Thoracic aorta (tissue), 2 donors: ENCODE measurements at places on chromosomes 3 and 15.

GRCh38 chr15:92583096-92584034 is 72.2 kb downstream of the FAM174B start:
- DNase-seq = no peak

DNA sequence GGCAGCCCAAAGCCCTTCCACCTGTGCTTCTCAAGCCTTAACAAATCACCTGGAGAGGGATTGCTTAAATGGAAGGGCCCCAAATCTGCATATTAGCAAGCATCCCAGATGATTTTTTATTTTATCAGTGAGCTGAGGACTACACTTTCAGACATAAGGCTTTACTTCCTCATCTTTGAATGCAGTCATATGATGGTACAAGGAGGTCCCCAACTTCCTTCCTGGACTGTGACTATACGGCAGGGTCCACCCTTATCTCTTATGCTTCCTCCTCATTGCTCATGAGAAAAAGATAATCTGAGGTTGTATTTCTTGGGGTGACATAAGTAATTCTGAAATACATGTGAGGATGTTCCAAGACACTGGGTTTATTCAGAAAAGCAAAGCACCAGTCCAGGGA is 13.7 kb upstream of the HEG1 start:
- DNase-seq = no peak

- DNase-seq = no peak
These were observed 319.9 kb upstream of the GBE1 start for GRCh38 chr3:82081351-82081750.

DNA sequence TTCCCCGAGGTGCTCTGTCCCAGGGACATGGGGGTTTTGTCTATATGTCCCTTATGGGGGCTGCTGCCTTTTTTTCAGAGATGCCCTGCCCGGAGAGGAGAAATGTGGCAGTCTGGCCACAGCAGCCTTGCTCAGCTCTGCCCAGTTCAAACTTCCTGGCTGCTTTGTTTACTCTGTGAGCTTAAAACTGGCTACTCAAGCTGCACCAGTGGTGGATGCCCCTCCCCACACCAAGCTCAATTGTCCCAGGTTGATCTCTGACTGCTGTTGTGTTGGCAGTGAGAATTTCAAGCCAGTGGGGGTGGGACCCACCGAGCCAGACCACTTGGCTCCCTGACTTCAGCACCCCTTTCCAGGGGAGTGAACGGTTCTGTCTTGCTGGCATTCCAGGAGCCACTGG is 188.9 kb downstream of the STXBP5L start:
- no peak for DNase-seq

DNA sequence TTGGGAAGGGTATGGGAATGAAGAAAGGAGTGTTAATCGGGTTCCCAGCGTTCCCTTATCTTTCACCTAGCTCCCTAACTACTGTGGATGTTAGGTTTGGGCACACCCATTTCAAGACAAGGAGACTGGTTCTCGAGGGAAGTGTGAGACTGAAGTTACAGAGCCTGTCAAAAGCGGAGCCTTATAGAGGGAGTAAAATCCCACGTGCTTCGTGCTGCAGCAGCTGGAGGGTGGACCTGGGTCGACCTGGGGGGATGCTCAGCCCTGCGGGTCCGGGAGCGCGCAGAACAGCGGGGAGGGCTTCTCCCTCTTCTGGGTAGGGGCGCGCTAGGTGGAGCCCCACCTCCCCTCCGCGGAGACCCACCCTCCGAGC is 314 bp upstream of the TMED3 start:
- no peak for DNase-seq

GRCh38 chr3:183375787-183376186 is 52.6 kb downstream of the MCF2L2 start:
- DNase-seq = no peak

GRCh38 chr3:126277629-126278378 is 79.4 kb downstream of the KLF15 start:
- no peak for DNase-seq

GRCh38 chr3:188421151-188421821 is 267.3 kb downstream of the LPP start:
- no peak for DNase-seq

GRCh38 chr3:50369012-50369670 is 9.8 kb upstream of the TMEM115 start:
- DNase-seq = no peak

- no peak for DNase-seq
These were observed 16.4 kb upstream of the BOC start for GRCh38 chr3:113194823-113195401.
